ENCODE measurements at places on chromosomes 3 and 15.

GRCh38 chr3:58630076-58630709 is 36.4 kb downstream of the FAM3D start:
- peak; percentile 8 for DNase-seq

DNA sequence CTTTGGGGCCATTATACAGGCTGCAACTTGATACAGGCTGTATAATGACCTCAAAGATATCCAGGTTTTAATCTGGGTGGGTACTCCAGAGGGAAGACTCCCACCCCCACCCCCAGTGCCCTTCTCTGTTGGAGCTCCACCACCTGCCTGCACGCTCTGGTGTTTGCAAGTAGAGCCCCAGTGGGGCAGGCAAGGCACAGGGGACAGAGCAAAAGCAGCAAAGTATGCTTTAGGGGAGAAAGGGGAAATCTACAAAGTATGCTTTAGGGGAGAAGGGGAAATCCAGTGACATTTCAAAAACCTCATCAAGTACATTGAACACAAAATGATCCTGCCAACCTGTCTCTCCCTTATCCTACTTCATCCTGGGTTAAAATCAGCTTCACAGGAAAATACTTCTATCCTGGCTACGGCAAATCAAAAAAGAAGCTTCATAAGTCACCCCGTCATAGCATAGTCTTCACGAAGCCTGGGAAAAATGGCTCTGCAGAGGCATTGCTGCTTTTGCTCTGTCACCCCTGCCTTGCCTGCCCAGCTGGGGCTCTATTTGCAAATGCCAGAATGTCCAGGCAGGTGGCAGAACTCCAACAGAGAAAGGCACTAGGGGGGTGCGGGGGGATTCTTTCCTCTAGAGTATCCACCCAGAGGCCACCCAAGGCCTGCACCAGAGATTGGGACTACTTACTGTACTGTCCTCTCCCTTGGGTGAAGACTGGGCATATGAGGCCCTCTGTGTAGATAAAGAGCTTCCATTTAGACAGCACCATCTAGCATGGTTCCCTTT is 60.9 kb upstream of the ATP11B start:
- no peak for DNase-seq

GRCh38 chr3:183331498-183331897 is 78.4 kb downstream of the B3GNT5 start:
- no peak for DNase-seq

DNA sequence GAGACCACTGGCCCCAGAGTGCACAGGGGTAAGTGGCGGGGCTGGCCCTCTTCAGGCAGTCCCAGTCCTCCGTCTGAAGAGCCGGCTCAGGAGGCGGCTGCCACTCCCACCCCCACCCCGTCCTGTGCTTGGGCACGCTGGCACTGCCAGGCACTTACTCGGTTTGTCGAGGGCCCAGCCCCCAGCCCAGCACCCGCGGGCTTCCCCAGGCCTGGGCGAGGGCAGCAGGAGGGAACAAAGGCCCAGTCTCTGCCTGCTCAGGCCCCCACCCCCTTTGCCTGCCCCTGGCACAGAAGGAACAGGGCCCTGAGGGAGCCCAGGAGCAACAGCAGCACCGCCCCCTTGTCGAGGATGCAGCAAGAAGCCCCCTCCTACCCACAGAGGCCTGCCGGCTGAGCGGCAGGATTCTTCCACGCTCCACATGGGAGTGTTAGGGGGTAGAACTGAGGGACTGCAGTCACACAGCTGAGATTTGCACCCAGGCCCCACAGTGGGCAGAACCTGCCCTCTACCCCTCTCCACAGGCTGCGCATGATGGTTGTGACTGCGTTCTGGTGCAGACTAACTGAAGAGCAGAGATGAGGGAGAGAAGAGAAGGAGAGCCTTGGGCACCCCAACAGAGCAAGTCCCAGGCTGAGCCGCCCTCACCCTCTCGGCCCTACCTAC is 8.9 kb downstream of the DUSP7 start:
- DNase-seq = no peak

DNA sequence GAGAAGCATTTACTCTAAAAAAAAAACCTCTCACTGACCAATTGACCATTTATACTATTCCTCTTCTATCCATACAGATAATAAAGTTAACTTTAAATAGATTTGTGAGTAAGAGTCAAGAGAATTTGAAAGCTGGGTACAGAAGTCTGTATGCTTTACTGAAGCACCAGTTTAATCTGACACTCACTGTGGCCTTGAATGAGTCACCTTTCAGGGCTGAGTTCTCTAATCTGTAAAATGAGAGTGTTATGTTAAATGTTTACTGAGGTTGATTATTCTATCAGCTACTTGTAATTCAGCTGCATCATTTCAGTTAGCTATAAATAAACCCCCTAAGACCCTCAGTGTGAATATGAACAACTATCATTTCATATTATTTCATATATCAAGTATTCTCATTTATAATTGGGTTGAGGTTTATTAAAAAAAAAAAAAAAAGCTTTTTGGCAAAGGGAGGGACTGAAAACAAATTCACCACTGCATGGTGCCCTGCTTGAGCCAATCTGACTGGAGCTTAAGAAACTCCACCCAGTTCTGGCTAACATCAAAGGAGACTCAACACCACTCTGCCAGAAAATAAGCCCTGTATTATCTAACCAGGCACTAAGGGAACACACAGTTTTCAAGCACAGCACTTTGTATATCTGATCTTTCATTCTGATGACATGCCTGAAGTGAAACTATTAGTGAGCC is 2.8 kb downstream of the MAP4 start:
- DNase-seq = no peak

DNA sequence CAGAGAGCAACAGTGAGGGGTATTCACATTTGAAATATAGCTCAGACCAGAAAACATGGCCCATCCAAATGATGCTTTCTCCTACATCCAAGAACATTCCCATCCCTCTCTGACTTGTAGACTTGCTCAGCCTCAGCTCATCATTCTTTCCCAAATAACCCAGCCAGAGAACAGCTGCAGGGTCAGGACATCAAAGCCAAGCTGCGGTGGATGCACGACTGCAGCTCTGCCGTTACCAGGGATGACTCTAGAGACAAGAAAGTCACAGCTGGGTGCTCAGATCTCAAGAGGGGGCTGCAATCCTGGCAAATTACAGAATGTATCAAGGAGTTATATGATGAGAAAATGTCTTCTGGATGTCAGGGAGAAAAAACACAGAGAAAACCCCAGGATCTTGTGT is 944.3 kb downstream of the NTRK3 start:
- DNase-seq = no peak

DNA sequence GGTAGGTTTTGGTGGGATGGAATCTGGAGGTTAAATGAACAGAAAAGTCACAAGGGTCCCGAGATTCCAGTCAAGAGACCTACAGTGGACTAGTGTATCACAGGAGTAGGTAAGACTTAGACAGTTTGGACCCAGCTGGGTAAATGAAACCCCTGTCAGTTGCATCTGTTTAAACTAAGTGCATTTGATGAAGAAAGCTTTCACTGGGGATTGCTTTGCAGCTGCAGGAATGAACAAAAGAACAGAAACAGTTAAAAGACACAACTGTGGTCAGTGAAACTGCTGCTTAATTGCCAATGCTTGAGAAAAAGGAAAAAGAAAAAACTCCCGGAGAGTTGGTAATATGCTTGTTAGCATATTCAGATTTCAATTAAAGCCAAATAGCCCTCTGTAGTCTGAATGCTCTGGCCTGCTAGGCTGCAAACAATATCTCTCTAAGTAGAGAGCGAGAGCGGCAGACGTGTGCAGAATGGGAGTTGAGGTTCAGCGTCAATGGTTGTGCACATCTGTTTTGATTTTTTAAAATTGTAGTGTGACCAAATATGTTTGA is 37.1 kb downstream of the OXNAD1 start:
- no peak for DNase-seq

DNA sequence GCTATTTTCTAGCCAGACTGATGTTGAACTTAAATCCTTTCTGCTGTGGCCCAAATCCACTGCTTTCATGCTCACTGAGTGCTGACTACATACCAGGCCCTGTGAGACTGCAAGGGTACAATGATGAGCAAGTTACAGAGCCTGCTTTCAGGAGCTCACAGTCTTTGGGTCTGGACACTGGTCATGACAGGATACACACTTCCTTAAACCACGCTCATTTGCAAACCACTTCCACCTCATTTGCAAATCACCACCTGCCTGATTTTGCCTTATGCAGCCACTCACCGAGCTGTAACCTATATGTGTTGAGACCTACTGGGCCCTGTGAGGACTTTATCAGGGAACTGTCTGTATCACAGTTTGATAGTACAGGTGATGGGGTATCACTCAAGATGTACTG is 50.2 kb upstream of the LRRC58 start:
- no peak for DNase-seq

DNA sequence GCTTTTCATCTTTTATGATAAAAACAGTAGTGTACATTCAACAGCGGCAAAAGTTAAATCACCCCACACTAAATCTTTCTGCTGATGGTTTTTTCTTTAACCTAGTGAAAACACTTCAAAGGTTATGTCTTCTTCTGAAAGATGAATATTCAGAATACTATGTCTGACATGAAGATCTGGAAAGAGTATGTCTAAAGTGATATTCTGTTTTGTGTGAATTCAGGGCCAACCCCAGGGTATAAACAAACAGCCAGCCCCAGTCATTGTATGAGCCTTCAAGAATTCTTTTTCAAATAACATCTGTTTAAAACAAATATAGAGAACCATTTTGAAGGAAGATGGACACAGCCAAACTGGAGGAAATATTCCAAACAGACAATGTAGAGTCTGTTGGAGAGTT is 581.0 kb upstream of the NAALADL2 start:
- no peak for DNase-seq

DNA sequence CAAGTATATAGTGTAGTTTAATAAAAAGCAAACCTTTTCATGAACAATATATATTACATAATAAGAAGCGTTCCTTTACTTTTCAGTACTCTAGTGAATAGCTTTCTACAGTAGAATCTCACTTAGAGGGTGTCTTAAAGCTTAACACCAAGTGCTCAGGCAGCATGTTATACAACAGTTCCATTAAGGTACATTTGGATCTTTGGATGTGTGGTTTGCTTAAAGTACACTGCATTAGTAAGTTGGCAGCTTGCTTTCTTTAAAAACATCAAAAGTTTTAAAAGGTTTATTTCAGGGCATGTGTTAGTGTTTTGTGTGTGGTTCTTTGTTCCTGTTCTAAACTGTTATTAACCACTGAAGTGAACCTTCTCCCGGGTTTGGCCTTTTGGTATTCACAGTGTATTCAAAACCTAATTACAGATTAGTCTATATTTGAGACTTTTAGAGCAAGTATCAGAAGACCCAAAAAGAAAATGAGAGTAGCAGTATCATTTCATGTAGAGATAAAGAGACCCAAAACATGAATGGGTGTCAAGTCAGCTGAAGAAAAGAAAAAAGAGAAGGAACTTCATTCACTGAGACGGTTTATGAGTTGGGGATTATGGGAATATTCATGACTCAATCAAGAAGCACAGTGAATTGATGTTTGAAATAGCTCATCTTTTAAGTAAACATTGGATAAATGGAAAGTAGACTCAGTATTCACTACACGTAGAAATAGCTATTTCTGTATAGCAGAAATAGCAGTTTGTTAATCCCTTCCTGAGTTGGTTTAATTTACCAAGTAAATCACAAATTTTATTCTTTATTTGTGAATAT is 93.9 kb downstream of the OPA1 start:
- DNase-seq = no peak

GRCh38 chr3:172614340-172615274 is 91.4 kb upstream of the TNFSF10 start:
- no peak for DNase-seq

- DNase-seq = no peak
Observed at GRCh38 chr15:40054855-40055575, 16.0 kb upstream of the SRP14 start.

GRCh38 chr3:146277953-146278631 is 27.2 kb upstream of the PLSCR4 start:
- no peak for DNase-seq

- DNase-seq = no peak
Observed at GRCh38 chr15:50135031-50135551, 16.1 kb upstream of the ATP8B4 start.

DNA sequence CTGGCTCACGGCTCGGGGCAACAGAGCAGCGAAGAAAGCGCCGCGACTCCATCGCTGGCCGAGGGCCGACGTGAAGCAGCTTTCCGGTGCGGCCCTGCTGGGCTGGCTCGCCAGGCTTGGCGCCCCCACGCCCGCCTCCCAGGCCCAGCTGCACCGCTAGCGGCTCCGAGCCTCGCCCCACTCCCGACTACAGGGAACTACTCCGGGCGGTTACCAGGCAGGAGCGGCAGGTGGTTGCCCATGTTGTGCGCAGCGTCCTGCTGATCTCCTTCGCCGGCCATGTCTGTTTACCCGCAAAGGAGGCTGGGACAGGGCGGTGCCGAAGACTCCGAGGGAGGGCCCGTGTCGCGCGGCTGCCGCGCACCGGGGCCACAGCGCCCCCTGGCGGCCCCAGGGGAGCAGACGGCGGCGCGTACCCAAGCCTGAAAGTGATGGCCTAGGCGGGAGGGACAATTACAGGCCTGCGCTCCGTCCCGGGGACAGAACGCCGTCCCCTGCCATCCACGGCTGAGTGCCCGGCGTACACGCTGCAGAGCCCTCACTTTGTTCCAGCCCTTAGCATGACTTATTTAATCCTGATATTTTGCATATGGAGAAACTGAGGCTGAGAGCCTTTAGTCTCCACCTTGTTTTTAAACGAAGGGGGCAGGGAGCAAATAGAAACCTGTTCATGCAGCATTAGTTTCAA is at the start of gene CRBN:
Gene CRBN (minus strand): TSS at position 285 of the 688 bp plus-strand sequence. CDS start 4 bp downstream, at position 281.
- DNase-seq = peak; percentile 44

- no peak for DNase-seq
Observed at GRCh38 chr3:123667784-123668183, 82.9 kb upstream of the HACD2 start.

DNA sequence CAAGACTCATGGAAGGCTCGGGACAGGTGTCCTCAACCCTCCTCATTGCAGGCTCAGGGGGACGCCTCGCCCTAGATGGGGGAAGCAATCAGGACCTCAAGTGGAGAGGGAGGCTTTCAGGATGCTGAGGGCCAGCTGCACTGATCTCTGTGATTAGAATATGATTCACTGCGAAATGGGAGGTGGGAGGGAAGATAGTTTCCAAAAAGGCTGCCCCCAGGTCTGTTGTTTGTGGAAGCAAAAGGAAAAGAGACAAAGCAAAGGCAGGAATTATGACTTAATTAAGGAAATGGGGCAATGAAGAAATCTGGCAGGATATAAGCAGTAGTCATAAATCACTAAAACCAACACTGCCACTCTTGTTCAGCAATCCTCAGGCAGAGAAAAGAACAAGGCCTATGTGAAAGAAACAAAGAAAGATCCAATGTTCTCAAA is 85.6 kb upstream of the ABHD17C start:
- DNase-seq = no peak
